ENCODE measurements at places on chromosomes 1 and 21.

GRCh38 chr1:84374991-84375696, 23.1 kb upstream of the DNASE2B start:
- no peak for DNase-seq

- no peak for DNase-seq
Observed at GRCh38 chr1:178004926-178005391, 35.1 kb upstream of the SEC16B start.

GRCh38 chr1:244211559-244211944, 160.5 kb downstream of the ZBTB18 start:
- no peak for DNase-seq

DNA sequence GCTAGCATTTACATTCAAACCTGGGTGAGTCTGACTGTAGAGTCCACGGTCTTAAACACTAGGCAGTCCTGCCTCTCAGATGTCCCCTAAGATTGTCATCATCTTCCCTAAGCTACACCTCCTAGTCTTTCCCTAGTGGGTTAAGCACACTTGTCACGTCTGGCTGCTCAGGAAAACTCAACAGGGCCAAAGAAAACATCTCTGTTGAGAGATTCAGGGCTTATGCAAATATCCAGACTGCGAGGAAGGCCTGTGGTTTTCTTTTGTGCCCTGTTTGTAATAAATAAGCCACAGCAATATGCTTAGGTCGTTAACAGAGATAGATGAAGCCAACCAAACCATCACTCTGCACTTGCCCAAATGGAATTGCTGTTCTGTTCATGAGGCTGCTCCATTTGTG, 472.6 kb upstream of the DEPDC1 start:
- no peak for DNase-seq

DNA sequence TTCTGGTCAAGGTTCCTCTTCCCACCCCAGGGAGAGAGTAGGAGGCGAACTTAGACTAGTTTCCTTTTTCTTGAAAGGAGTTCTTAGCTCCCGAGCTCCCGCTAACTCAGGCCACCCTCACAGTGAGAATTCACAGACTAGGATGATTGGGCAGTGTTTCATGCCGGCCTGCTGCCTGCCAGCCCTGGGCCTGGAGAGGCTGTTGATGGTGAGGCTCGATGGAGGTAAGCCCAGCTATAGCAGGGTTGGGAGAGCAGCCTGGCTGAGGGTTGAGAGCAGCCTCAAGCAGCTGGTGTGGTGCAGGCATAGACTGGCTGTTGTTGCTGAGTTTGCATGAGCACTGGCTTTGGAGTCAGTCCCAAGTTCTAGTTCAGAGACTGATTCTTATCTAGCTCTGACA, 274.4 kb downstream of the MATN1 start:
- no peak for DNase-seq

GRCh38 chr1:99232172-99232571, 32.1 kb upstream of the PLPPR4 start:
- no peak for DNase-seq

- no peak for DNase-seq
Observed at GRCh38 chr1:155933591-155934096, 569 bp downstream of the KHDC4 start.

- no peak for DNase-seq
Observed at GRCh38 chr1:191668525-191668924, 489.7 kb upstream of the RGS18 start.

GRCh38 chr1:226129230-226129629, 57.3 kb downstream of the ACBD3 start:
- DNase-seq: no peak

DNA sequence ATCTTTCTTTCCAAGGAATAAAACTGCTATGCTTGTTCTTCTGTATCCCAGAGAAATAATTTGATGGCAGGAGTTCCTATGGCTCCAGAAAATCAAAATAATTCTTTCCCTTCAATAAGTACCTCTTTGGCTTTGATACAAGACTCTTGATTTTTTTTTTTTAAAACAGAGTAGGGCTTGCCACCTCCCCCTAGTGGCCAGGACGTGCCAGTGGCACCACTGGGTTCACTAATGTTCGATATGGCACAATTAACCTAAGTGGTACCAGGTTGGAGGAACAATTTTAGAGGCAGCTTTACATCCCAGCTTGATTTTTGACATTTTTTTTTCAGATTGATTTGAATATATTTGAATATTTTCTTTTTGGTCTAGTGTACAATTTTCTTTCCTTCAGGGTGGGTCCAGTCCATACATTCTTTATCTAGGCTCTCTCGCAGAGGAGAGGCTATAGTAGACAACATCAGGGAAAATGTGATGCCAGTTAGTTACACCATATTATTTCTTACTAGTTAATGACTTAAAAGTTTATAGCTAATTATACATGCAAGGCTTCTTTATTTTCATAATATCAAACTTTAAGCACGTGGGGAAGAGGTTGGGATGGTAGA, 330.9 kb downstream of the S1PR1 start:
- peak; percentile 5 for DNase-seq

DNA sequence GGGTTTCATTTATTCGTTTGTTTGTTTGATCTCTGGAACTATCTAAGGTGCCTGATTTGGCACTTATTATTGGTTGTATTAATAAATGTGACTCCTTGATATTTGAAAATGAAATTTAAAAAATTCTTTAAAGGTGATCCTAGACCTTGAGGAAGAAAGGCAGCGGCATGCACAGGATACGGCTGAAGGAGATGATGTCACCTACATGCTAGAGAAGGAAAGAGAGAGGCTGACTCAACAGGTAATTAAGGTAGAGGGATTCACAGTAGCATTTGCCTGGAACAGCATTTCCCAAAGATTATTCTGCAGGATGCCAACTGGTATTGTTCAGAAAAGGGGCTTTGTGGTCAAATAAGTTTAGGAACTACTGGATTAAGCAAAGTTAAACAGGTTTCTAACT, 54.4 kb upstream of the WNT2B start:
- DNase-seq: no peak

DNA sequence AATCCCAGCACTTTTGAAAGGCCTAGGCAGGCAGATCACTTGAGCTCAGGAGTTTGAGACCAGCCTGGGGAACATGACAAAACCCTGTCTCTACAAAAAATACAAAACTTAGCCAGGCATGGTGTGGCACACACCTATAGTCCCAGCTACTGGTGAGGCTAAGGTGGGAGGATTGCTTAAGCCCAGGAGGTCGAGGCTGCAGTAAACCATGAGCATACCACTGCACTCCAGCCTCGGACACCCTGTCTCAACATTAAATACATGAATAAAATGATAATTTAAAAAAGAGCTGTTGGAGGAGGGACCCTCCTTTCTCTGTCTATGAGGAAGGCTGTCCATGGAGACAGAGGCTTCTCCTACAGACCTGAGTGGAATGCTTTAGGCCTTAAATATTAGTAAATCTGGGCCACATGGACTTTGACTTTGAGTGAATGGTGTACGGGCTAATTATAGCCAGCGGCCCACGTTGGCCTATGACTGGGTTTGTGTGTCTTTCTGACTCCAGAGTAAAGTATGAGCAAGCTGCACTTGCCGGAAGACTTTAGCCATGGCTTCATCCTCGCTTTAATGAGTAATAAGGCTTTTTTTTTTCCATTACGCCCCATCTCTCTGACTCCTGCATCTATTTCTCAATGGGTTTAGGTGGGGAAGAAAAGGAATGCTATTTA, 21.3 kb downstream of the RAB3B start:
- no peak for DNase-seq

DNA sequence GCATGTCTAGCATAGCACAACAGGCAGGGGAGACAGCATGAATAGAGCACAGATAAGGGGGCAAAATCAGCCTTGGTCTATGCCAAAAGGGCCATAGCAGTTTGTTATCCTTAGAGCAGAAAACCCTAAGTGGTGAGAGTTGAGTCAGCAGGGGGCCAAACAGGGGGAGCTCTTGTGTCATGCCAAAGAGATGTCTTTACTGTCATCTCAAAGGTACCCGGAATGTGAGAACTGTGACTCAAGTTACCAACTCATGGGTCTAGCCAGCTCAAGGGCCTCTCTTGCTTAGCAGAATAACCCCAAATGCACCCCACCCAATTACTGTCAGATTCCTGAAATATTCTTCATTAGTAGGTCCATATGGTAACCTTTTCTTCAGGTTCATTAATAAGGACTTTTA, 45.9 kb upstream of the NRDC start:
- DNase-seq: no peak

- no peak for DNase-seq
Observed at GRCh38 chr1:7670334-7671145, 100.6 kb upstream of the VAMP3 start.

GRCh38 chr1:68047659-68048026, 2.8 kb downstream of the DIRAS3 start:
- no peak for DNase-seq

DNA sequence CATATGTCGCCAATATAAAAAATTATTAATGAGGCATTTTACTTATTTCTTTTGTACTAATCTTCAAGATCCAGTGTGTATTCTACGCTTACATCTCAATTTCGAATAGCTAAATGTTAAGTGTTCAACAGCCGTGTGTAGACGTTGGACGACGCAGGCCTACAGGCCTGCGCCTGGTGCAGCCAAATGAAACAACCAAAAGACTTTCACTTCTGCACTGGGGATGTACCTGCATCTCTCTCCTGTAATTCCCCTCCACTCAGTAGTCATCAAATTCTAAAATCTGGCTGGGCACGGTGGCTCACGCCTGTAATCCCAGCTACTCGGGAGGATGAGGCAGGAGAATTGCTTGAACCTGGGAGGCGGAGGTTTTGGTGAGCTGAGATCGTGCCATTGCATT, 76.8 kb upstream of the HNRNPU start:
- no peak for DNase-seq

GRCh38 chr1:184843732-184844495, 89.3 kb upstream of the EDEM3 start:
- DNase-seq: peak; percentile 39

DNA sequence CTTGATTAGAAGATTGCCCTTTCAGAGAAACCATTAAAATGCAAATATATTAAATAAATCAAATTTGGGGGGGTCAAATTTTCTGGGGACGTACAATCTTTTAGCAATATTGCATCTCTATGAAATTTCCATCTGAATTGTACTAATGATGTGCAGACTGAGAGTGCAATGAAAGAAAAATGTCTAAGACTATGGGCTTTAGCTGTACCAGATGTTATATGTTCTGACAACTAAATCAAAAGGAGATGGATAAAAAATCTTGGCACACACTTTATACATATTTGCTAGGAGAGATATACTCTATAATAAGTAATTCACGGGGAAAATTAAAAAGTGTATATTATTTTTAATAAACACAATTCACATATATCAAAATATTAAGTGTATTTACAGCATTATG, 13.0 kb upstream of the PLPPR5 start:
- DNase-seq: no peak

- no peak for DNase-seq
Observed at GRCh38 chr1:8525216-8525557, 207.3 kb downstream of the SLC45A1 start.

GRCh38 chr1:74677926-74678325, 4.3 kb upstream of the ERICH3 start:
- no peak for DNase-seq

- DNase-seq: no peak
Observed at GRCh38 chr1:50562106-50562505, 138.9 kb upstream of the DMRTA2 start.

GRCh38 chr1:91092503-91092902, 70.7 kb upstream of the ZNF644 start:
- DNase-seq: no peak

DNA sequence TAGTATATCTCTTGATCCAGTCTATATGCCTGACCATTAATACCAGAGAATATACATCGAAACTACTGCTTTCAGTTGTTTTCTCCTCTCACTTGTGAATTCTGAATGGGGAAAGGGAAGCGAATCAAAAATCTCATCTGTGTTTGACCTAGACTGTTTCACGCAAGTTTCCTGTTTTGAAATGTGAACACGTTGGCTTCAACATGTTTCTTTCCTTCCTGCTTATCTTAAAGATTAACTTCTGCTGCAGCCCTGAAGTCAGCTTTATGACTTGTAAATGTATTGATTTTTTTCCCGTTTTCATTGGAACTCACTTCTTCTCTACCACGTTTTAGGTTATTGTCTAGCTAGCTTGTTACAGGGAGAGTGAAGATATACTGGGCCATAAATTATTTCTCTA, 49.9 kb downstream of the SNX27 start:
- DNase-seq: no peak

- DNase-seq: no peak
Observed at GRCh38 chr1:236888903-236889302, 93.8 kb downstream of the MTR start.

GRCh38 chr1:150560576-150561253, 11.5 kb downstream of the ADAMTSL4 start:
- DNase-seq: peak; percentile 69

- no peak for DNase-seq
Observed at GRCh38 chr1:112688781-112689193, 14.3 kb downstream of the MOV10 start.

- no peak for DNase-seq
Observed at GRCh38 chr1:247905910-247906503, 10.6 kb downstream of the OR2W3 start.

DNA sequence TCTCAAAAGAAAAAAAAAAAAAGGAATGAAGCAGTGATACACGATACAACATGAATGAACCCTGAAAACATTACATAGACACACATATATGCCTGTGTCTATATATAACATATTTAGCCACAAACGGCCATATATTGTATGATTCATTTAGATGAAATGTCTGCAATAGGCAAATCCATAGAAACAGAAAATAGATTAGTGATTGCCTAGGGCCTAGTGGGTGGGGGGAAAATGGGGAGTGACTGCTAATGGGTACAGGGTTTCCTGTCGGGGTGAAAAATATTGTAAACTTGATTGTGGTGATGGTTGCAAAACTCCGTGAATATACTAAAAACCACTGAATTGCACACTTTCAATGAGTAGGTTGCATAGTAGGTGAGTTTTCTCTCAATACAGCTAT, 6.0 kb upstream of the H6PD start:
- no peak for DNase-seq

DNA sequence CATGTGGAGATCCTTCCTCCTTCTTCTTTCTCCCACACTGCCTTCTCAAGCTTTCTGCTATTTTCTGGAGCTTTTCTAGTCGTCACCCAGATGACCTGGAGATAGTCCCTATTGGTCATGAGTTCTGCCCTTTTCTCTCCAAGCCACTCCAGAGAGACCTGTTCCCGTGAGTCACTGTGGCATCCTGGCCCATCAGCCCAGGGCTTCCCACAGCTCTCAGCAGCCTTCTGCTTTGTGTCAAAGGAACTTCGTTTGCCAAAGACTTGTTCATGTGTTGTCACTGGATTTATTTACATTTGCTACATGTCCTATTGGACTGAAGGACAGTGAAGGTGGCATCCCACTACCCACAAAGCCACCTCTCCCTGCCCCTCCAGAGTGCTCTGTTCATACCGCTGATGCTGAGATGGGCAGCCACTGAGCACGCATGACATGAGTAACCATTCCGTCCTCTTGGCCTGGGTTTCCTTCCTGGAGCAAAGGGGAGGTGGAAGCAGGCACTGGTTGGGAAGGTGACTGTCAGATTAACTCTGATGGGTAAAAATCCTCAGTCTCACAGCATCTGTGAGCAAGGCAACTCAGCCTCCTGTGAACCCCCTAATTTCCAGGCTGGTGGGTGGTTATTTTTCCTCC, 119.2 kb downstream of the EDEM3 start:
- DNase-seq: no peak

Data from activated T-helper 1 cell treated with Interleukin-2 at 50 U/mL for 16 hours (primary cell).